ENCODE measurements at places on chromosomes 16 and 17.

- no peak for DNase-seq
Observed at GRCh38 chr16:35506018-35506897, 2046.8 kb downstream of the TP53TG3F start.

- no peak for DNase-seq
Observed at GRCh38 chr16:66162821-66163220, 203.7 kb upstream of the CDH5 start.

GRCh38 chr16:65789161-65789945 lies 577.1 kb upstream of the CDH5 start:
- DNase-seq: no peak

- no peak for DNase-seq
Observed at GRCh38 chr16:79379095-79379494, 221.4 kb downstream of the MAF start.

DNA sequence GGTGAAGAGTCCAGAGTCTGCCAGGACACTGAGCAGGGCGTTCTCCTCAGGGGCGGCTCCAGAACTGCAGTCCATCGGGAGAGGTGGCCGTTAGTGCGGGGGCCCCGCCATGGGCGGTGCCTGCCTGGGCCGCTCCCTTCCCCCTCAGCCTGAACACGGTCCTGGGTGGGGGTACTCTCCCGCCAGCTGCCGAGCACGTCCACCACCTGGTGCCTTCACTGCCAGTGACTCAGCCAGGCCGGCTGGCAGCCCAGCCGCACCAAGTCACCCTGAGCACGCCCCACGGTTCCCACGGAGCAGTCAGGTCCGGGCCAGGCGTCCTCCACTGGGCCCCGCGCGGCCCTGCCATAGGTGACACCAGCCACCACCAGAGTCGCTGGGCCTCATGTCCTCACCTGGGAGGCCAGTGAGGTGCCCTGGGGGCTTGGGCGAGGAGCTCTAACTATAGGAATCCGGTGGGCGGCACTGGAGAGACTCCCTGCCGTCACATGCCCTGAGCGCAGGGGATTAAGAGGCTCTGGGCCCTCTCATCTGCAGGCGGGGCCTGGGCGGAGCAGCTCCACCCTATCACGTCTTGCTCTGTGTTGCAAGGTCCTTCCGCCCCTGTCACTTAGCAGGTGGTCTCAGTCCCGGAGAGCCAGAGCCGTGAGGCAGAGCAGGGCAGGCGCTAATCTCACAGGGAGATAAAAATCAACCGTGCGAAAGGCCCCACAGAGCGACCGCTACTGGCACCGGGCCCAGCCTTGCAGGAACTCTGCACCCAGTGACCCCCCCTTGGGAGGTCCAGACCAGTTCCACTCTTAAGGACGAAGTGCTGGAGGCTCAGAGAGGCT lies 14.3 kb downstream of the PIEZO1 start:
- DNase-seq: no peak

DNA sequence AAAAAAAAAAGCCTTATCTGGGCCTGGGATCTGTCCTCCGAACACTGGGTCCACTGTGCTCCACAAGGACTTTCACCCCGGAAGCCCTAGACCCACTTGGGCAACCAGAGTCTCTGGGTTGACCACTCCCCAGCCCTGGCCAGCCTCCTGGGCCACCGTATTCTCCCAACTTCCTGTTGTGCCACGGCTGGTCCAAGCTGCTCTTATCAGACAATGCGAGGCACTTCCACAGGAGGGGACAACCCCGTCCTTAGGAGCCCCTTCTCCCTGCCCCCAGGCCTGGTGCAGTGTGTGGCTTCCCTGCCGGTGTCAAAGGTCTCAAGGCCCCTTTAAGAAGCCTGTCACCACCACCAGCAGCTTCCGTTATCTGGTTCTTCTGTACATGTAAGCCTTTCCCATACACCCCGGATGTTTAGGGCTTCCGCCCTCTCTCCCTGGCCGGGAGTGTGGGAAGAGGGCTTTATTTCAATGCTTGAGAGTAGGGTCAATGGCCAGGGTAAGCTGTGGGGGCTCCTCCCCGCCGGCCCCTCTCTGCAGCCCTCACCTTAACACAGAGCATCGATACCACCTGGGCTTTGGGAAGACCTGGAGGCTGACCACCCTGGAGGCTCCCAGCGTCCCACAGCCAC lies 313.0 kb downstream of the SEC14L1 start:
- DNase-seq: no peak

DNA sequence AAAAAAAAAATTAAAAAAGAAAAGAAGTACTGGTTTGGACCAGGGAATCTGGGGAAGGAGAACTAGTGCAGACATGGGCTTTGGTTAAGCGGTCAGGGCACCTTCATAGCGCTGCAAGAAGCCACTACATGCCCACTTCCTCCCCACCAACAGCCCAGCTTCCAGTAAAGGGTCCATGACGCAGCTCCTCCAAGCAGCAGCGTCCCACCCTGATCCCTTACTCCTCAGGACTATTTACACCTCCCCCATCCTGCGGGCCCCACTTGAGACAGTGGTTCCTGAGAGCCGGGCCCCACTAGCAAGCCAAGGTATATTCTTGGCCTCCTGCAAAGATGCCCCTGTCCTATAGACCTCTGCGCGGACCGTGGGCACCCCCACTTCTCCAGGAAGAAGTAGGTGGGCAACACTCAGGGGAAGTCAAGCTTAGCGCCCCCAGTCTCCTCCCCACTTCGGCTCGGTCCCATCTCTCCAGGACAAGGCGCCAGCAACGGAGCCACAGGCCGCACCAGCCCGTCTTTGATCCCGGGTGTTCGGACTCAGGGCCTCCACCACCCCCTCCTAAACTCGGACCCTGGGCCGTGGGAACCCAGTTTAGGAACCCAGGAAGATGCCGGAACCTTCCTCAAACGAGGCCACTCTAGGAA lies 913 bp upstream of the PRR14 start:
- DNase-seq: no peak

DNA sequence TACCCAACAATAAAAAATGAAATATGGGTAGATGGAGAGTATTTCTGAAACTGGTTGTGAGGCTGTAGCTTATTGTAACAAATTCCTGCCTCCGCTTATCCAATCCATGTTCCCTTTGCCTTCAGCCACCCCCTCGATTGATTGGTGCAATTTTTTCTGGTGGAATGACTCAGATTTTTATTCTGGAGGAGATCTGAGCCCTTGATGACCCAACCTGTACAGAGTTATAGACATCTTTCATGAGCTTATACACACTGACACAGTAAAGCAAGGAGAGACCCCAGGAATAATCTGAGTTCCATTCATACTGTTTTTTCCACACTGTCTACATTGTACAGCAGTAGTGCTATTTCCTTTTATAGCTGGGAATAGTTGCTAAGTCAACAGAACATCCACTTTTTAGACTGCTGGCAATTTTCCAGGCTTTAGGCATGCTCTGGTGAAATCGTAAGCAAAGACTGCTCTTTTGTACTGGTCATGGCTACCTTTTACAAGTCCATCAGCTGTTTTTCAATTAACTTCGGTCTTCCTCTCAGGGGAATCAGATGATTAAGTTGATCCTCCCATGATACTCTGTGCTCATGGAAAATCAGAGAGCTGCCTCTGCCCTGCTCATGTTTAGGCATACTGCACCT lies 30.1 kb downstream of the CCL4 start:
- no peak for DNase-seq

DNA sequence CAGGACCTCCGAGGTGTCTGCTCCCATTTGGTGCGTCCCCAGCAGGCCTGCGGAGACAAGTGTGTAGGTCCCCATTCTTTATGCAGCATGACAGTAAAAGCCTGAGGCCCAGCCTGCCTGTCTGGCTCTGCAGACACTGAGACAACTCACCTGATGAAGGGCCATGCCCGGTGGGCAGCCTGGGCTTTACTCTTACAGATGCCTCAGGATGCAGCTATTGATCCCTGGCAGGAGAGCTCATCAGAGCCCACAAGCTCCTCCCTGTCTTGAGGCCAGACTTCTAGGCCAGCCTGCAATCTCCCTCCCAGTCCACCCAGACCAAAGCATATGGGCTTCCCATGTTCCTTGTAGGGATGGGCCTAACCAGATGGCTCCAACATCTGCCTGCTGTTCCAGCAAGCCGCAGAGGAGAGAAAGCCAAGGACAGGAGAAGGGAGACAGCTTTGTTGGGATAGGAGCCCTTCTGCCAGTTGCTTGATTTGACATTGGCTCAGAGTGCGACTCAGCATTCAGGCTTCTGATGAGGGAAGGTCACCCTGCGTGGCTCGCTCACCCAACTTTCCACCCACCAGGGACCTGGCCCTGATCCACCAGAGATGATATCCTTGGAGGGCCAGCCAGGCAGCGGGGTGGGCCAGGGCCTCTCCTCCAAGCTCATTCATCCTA lies 87.5 kb downstream of the SOCS1 start:
- no peak for DNase-seq

GRCh38 chr17:8922451-8922850 lies 43.1 kb downstream of the PIK3R5 start:
- no peak for DNase-seq

- peak; percentile 79 for DNase-seq
Observed at GRCh38 chr16:84672276-84673202, 24.2 kb downstream of the KLHL36 start.

- DNase-seq: no peak
Observed at GRCh38 chr17:21823090-21823489, 130.8 kb downstream of the KCNJ18 start.

GRCh38 chr17:49360796-49361128 lies 1.3 kb downstream of the ZNF652 start:
- DNase-seq: no peak

DNA sequence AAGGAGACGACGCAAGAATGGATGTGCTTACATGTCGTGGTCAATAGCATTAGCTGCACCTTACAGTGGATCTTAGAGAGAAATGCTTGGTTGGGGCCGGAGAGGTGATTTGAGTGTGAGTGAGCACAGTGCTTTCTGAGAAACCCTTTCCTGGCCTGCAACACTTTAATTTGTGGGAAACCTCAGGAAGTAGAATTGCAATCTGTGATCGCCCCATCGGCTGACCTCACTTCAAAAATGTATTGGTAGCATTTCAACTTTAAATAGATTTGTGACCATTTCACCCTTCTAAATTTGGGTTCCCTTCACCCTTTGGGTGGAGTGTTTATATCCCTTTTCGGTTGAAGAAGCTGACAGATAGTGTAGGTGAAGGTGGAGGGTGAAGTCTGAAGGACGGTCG lies 13.2 kb downstream of the PRKCB start:
- no peak for DNase-seq

DNA sequence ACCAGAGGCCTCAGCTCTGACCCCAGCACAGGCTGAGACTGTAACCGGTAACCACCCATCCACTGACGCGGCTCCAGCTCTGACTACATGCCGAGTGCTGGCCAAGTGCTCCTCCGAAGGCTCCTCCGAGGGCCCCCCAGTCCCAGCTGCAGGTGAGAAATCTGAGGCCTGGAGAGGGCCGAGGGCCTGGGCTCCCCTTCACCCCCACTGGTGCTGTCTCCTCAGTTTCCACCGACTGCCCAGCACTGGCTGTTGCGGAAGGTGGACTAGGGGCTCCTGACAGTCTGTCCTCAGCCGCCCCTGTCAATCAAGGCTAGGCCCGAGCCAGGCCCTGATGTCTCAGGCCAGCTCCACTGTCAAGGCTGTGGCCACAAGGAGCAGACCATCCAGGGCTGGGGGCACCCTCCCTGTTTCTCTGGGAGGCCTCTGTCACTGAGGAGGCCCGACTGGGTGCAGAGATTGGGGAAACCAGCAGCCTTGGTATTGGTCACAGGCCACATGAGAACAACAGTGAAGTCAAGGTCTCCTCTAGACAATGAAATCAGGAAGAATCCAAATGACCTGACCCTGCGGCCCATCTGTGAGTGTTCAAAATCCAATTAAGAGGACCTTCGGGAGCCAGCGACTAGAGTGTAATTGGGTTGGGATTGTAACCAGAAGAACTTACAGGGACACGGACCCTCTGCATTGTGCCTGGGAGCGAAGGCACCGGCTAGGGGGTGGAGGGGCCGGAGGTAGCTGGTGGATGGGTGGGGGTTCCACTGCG lies 5.1 kb downstream of the TMEM235 start:
- no peak for DNase-seq

DNA sequence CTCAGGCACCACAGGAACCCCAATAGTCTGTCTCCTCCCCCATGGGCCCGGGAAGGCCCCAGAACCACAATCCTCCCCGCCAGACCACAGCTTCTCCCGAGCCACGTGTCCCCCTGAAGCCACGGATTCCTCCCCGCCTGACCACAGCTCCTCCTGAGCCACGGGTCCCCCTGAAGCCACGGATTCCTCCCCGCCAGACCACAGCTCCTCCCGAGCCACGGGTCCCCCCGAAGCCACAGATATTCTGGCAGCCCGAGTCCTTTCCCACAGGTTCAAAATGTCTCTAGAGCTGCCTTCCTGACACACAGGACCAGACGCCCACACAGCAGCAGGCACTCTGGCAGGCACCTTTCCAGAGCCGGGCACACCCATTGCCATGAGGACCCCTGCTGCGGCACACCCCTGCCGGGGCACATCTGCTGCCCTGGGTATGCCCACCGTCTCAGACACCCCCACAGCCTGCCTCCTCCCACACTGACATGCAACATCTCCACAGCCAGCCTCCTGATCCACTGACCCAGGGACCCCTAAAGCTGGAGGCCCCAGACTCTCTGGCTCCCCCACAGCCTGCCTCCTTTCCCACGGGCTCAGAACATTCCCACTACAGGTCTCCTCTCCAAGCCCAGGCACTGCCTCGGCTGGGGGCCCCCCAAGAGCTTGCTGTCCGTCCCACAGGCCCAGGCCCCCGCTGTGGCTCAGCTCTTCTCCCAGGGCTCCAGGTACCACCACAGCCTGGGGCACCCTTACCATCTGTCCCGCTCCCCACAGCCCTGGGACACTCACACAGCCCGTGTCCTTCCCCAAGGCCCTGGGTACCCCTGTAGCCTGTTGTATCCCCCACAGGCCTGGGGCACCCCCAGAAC lies 2.2 kb downstream of the KIAA0753 start:
- no peak for DNase-seq

- no peak for DNase-seq
Observed at GRCh38 chr17:3959295-3959899, 4.8 kb downstream of the ATP2A3 start.

- DNase-seq: no peak
Observed at GRCh38 chr16:81581107-81581506, 136.5 kb downstream of the CMIP start.

- DNase-seq: peak; percentile 38
Observed at GRCh38 chr16:19105891-19106624, 7.7 kb upstream of the ITPRIPL2 start.

DNA sequence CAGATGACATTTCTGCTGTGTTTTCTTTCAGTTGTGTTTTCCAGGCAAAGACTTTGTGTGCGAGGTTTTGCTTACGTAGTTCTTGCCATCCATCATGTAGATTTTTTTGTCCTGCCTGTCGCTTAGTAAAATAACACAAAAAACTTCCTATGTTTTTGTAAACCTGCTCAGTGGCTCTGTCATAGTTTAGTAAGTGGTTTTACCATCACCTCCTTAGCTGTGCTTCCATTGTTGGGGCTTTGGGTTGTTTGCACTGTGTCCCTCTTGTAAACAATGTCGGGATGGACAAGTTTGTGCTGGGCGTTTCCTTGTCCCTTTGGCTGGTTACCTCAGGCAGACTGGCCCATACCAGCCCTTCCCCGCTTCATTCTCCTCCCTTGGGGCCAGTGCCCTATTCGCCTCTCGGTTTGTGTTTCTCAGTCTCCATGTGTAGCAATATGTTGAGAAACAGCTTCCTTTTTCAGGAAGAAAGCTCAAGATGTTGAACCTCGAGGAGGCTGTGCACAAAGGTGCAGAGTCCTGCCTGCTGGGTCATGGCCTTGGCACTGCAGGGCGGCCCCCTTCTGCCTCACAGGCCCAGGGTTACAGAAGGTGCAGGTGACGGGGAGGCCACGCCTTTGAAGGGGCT lies 74.6 kb downstream of the KSR1 start:
- no peak for DNase-seq

GRCh38 chr17:7436556-7437368 lies 1.5 kb downstream of the TMEM102 start:
- DNase-seq: peak; percentile 82

GRCh38 chr17:79607940-79608623 lies 2.8 kb downstream of the RBFOX3 start:
- DNase-seq: no peak

GRCh38 chr16:61289141-61289540 lies 747.1 kb downstream of the CDH8 start:
- no peak for DNase-seq

Measured in head of caudate nucleus (tissue), 42 donors.